ENCODE measurements at places on chromosomes 11 and 22.
A peak's percentile ranks its signal among the peaks of the same experiment; 100 is the strongest.

- no peak for DNase-seq
These were observed at the start of gene PRSS23 for GRCh38 chr11:86800076-86800959. Gene PRSS23 (plus strand): TSS chr11:86800542. CDS start chr11:86807644, 7,102 bp downstream.

DNA sequence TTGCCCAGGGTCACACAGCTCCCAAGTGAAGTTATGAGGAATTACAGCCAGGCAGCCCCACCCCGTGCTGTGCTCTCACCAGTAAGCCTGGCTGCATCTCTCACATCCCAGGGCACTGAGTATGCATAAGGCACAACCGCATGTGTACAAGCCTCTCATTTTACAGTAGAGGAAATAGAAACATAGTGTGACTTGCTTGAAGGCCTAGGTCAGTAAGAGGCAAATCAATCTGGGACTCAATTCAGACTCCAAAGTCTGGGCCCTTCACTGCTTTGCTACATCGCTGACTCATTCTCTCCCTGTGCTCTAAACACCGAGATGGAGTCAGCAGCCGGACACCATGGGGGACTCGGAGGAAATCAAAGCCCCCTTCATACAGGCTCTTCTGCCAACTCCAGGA lies 7.9 kb downstream of the ABTB2 start:
- DNase-seq, result no peak

GRCh38 chr11:70483077-70483861 lies 84.9 kb downstream of the CTTN start:
- DNase-seq, result peak; percentile 23

- DNase-seq, result no peak
These were observed 664.5 kb downstream of the KCNA4 start for GRCh38 chr11:29352273-29352795.

GRCh38 chr11:118961189-118961588 lies 5.1 kb downstream of the UPK2 start:
- no peak for DNase-seq

All from NAMALWA (cell line).